Posterior vena cava (tissue), 2 donors: ENCODE measurements at places on chromosomes 3 and 15. TPM values are rescaled to one million over a fixed set of nuclear protein-coding genes. Genes with fewer than 3 reads are reported as not detected.

Gene CASR
- not detected for total RNA-seq

Gene GREM1
- 283 TPM for total RNA-seq

DNA sequence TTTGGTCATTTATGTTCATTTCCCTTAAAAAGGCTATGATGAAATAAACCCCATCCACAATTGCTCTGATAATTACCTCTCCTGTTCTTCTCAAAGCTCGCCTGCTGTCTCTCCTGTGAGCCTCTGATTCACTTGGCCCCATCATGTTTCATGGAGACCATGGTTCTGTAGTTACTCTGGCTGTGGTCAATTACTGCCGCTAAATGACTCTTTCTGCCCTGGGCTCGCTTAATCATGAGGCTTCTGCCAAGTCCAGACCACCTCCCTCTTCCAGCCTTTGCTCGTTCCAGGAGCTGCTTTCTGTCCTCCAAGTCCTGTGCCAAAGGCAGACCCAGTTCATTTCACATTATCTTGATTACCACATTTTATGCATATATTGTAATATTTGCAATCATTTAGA, 91.9 kb downstream of the THSD4 start:
- no peak for DNase-seq

DNA sequence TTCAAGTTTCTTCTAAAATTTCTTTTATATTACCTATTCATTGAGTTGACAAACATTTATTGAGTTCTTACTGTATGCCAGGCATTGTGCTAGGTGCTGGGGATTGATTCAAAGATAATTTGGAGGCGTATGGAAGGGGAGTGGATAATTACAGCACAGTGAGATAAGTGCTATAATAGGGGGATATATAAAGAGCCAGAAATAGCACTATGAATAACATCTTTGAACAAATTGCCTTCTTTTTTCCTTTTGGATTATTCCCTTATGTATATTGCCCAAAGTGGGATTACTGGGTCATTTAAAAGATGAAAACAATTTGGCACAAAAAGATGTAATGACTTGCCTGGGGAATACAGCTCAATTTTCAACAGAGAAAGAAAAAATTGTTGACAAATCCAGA, 64.6 kb downstream of the LPP start:
- DNase-seq = no peak
